ENCODE measurements at places on chromosomes 11 and 22. TPM values are rescaled to one million over a fixed set of nuclear protein-coding genes. Genes with fewer than 3 reads are reported as not detected.

The DDTL gene
- total RNA-seq: not detected

The CEND1 gene
- 0.63 TPM for total RNA-seq

The OR8A1 gene
- 1.4 TPM for total RNA-seq

The NXPE2 gene
- not detected for total RNA-seq

The VSTM5 gene
- total RNA-seq: not detected

The GNG3 gene
- not detected for total RNA-seq

The OR51B5 gene
- total RNA-seq: 120 TPM

All from K562 (cell line).